ENCODE measurements at places on chromosomes 12 and 14.
A peak's percentile ranks its signal among the peaks of the same experiment; 100 is the strongest.

DNA sequence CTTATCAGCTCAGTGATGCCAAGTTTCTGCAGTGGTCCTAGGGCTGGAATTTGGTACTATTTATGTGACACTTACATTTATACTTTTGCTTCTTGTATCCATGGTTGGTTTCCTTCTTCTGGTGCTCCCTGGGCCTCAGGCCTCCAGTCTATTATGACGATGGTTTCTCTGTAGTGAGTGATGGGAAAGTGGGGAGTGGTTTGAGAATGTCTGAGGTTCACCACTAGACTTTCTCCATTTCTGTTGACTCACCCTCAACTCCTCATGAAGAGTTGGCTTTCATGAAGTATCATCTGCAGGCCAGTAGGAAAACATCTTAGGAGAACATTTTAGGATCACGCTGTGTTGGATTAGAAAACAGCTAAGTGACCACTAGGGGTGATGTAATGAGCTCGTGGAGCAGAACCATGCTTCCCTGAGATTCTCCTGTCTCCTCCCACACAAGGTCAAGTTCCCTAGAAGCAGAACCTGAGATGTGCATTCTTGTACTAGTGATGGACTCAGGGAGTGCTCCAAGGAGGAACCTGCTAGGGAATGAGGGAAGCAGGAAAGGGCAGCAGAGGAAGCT is 32.1 kb downstream of the RPH3A start:
- DNase-seq, result no peak

DNA sequence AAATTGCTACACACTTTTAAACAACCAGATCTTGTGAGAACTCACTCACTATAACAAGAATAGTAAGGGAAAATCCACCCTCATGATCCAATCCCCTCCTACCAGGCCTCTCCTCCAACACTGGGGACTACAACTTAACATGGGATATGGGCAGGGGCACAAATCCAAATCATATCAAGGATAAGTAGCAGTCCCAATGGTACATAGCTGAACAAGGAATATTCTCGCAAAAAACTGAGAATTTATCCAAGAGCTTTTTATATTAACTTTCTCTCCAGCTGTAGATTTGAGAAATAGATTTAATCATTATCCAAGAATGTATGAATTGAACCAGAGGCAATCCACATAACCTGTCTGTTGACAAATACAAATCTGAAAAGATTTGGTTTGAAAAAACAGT is 185.2 kb downstream of the TMTC3 start:
- DNase-seq, result no peak

GRCh38 chr14:61996753-61997152 is 234.5 kb downstream of the SNAPC1 start:
- DNase-seq, result no peak

DNA sequence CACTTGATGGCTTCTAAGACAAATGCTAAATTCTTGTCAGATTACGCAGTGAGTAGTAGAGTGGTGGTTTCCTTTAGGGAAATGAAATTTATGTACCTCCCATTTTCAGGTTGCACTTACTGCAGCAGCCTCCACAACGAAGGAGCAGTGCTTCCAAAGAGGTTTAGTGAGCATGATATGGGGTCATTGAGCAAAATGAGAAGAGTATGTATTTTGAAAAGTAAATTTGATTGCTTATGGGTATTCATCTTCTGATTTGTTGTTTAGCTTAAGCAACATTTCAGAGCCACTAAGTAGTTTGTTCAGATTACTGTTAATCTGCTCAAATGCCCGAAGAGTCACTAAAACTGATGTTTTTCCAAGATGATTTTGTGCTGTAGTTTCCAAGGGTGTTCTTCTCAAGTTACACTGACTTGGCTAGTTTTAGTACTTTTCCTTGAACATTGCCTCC is 493.6 kb downstream of the PCNX1 start:
- DNase-seq, result no peak

- peak; percentile 31 for DNase-seq
Observed at GRCh38 chr12:7806863-7807487, 17.8 kb downstream of the NANOG start.

- DNase-seq, result no peak
Observed at GRCh38 chr14:97180304-97181200, 383.4 kb downstream of the VRK1 start.

GRCh38 chr14:99124482-99125105 is 147.4 kb downstream of the BCL11B start:
- DNase-seq, result no peak

DNA sequence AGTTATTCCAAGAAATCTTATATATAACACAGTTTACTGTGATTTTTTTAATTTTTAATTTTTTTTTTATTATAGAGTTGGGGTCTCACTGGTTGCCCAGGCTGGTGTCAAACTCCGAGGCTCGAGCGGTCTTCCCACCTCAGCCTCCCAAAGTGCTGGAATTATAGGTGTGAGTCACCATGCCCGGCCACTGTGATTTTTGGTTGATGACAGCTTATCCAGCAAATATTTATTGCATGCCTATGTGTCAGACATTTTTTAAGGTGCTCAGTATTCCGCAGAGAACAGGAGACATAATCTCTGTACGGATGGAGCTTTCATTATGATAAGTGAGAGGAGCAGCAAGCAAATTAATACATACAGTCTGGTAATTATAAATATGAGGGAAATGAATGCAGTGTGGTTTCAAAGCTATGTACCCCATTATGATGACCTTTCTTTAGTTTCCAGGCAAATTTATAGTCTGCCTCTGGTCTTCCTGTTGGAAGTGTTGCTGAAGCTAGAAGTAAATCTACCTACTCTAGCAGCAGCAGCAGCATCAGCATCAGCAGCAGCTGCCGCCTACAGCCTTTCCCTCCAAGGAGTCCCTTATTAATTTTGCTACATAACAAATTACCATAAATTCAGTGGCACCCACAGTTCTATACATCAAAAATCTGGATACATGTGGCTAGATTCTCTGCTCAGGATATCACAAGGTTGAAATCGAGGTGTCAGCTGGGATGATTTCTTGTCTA is 32.3 kb downstream of the FRS2 start:
- no peak for DNase-seq

- DNase-seq, result peak; percentile 1
Observed at GRCh38 chr12:114684098-114684869, at the start of gene TBX3. TSS of gene TBX3 (minus strand) at chr12:114684175. CDS start at chr12:114683200, 975 bp downstream.

- DNase-seq, result no peak
Observed at GRCh38 chr12:114412825-114413749, 7.1 kb upstream of the TBX5 start.

DNA sequence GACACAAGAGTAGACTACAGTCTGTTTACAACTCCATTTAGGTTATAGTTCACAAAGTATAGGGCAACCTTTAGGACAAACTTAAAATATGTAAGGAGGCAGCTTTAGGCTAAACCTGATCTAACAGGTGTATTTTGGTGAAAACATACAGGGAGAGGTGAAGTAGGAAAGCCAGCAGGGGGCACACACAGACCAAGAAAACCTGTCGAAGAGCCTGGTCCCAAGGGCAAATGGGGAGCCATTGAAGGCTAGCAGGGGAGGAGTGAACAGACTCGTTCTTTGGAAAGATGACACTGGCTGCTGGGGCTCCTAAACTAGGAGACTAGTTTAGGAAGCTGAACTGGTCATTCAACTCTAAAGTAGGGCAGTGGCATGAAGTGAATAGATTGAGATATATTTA is 138.8 kb upstream of the WSCD2 start:
- peak; percentile 15 for DNase-seq

GRCh38 chr14:37241198-37241597 is 43.5 kb downstream of the MIPOL1 start:
- DNase-seq, result no peak

- DNase-seq, result no peak
Observed at GRCh38 chr12:98752726-98753125, 107.6 kb downstream of the APAF1 start.

- DNase-seq, result no peak
Observed at GRCh38 chr14:98573082-98573481, 698.9 kb downstream of the BCL11B start.

- no peak for DNase-seq
Observed at GRCh38 chr12:55001198-55001868, 16.8 kb upstream of the TESPA1 start.

GRCh38 chr12:116306506-116306905 is 29.0 kb upstream of the MED13L start:
- no peak for DNase-seq

GRCh38 chr12:88633312-88633711 is 53.0 kb upstream of the KITLG start:
- DNase-seq, result no peak

- DNase-seq, result no peak
Observed at GRCh38 chr14:95341115-95341514, 21.4 kb upstream of the CLMN start.

DNA sequence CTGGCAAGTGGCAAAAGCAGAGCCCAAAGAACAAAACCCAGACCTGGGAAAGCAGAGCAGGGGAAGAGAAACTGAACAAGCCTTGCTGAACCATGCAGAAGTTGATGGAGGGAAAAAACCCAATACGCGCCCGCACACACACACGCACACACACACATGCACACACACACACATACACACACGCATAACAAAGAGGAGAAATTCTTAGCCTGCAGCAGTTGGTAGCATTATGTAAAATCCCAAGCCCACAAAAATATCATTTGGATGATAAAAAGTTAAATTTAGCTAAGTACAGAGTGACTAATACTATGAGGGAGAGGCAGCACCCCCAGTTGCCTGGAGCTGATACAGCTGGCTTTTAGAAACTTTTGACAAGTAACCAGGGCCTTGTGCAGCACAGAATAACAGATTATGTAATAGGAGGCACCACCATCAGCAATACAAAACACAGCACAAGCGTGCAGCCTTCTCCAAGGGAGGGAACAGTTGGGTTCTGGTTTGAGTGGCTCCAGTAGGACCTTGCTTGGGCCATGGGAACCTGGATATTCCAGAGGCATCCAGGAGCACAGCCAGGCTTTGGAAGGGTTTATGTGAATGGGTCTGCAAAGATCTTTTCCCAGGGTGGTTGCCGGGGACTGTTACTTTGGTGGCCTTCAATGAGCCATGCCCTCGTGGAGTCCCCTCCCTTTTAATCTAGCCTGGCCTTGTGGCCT is 35.3 kb downstream of the PITPNM2 start:
- DNase-seq, result no peak

GRCh38 chr14:78637489-78637888 is 467.3 kb downstream of the NRXN3 start:
- DNase-seq, result no peak

DNA sequence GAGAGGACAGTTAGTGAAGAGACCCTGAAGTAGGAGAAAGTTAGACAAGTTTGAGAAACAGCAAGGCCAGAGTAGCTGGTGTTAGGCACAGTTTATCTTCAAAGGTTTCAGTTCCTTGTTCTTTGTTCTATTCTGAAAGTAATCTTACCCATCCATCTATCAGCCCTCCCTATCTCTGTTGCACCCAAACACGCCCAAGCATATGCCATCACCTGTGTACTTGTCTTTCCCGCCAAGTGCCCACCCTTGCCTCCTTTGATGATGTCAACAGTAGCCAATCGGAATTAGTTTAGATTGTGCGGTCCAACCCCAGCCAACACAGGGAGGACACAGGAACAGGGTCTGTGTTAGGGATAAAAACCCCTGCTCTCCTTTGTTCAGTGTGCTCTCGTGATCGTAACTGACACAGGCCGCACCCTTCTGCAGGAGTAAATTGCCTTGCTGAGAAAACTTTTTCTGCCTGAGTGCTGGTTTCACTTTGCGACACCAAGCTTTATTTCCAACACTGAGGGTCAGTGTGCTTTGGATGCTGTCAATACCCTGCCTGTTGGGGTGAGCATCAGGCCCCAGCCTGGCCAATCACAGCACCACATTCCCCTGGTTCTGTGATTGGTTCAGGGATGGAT is 4.7 kb upstream of the TMEM229B start:
- DNase-seq, result no peak

DNA sequence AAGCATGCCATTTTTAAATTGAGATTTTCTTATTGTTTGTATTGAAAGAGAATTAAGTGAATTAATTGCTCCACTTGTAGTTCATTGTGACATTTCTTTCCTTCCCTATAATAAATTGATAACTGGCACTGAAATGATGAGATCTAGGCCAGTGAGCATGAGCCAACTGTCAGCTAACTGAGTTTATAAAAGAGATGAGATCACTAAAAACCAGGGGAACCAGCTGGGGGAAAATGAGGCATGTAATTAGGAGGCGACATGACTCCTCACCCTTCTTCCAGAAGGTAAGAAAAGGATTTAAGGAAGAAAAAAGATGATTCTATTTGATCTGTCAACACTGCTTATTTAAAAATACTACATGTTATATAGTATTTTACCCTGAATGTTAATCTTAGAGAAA is 104.5 kb upstream of the DNM1L start:
- DNase-seq, result no peak

Data from stimulated activated CD4-positive, alpha-beta T cell treated with anti-CD3 and anti-CD28 coated beads, TNF-alpha, amount 100 ng/mL, for 24 hours (primary cell).